ENCODE measurements at places on chromosomes 3 and 15.
A peak's percentile ranks its signal among the peaks of the same experiment; 100 is the strongest.

DNA sequence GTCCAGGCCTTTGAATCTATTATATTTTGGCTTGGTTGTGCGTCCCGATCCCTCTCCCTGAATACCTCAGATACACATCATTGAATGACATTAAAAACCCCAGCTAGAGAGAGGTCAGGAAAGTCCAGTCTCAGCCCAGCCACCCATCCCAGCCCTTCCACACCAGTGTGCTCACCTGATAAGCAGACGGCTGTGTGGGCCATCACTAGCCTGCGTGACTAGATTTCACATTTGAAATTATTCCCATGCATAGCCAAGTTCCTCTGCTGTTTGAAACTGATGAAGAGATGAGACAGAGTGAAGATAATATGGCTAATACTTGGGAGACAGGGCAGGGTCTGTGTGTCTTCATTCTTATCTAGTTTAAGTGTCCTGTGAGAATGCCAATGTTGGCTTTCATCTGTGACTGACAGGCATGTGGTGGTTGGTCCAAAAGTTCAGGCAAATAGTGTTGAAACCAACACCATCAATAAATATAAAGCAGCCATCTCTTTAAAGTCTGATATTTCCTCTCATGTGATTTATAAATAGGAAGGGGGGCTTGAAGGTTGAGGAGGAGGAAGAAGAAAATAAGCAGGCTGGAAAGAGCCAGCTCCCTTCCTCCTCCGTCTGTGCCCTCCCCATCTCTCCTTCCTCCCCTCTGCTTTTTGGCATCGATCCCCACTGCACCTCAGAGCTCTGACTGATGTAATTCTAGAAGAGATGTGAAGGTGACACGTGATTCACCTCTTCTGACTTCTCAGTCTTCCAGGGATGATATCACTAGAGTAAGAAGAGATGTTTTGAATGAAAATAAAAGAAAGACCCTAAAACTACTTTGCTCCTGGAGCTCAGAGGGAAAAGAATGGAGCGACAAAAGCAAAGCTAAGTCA is 5.1 kb downstream of the FAM43A start:
- DNase-seq = no peak

DNA sequence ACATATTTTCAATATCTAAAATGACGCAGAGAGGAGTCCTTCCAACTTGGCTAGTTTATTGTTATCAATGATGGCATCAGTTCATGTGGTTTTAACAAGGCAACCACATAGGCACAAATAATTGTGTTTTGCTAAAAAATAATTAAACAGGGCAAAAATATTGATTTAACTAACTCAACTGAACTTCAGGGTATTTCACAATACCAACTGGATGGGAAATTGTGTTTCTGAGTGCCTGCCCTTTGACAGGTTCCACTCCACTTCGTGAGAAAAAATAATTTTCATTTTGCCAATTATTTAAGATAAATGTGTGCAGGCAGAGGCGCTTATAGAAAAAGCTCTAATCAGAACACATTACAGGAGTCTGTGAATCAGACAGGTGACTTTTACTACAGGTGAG is 689.3 kb upstream of the CCDC54 start:
- no peak for DNase-seq

- peak; percentile 44 for DNase-seq
Observed at GRCh38 chr3:130759692-130760338, 13.2 kb upstream of the PIK3R4 start.

DNA sequence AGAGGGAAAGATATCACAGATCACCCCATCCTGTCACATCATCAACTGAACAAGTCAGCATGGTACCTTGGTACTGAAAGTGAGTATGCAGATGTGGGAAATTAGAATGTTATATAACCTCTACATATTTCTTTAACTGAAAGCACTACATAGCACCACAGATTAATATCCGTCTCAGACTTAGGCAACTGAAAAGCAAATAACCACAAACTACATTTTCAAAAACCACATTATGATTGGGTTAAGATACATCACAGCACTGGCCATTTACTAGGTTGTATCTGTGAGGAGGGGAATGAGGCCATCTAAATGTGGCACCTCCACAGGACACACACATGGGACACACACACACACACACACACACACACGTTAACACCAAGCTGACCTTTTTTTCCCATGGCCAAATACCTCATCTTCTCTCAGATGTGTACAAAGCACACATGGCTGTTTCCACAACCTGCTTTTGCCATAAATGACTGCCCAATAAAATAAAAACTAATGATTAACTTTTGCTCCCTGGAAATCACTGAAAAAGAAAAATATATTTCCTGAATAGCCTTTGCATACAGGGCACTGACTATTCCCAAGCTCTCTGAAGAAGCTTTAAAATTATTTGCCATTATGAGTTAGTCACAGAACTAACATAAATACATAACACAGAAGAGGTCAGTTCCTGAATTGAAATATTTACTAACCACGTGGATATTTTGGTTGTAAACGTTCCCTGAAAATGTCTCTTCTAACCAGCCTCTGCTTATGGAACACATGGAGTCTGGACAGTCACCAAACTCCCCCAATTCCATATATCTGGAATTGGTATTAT is 60.1 kb downstream of the SUMF1 start:
- DNase-seq = no peak

GRCh38 chr3:157374933-157375332 is 61.7 kb upstream of the PTX3 start:
- DNase-seq = no peak

GRCh38 chr3:11335056-11335608 is 62.9 kb downstream of the ATG7 start:
- peak; percentile 45 for DNase-seq

- DNase-seq = peak; percentile 56
Observed at GRCh38 chr15:40930430-40931299, 1.5 kb downstream of the DLL4 start.

DNA sequence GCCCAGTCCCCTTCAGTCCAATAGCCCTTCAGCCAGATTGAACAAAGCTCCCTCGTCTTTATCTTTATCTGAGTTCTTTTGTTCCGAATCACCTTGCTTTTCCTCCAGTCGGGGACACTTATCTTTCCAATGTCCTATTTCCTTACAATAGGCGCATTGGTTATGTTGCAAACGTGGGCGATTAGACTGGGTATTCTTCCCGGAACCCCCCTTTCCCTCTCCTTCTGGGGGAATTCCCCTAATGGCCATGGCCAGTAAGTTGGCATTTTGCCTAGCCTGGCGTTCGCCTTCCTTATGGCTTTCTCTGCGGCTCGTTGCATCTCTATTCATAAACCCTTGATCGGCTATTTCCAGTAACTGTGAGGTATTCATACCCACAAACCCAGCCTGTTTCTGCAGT is 82.2 kb upstream of the VEPH1 start:
- no peak for DNase-seq

DNA sequence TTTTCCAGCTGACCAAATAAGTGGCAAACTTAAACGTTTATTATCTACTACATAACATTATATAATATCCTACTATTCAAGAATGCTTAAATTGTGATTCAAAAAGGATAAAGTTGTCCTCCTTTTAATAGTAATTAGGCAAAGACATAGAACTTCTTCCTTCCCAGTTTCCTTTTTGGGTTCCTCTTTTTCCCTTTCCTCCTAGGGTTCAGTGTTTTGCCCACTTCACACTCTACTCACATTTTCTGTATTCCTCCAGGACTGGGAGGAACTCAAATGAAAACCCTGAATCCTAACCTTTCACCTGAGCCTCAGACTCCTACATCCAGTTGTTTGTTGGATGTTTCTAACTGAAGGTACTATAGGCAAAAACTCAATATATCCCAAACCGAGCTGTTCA is 132.5 kb downstream of the PEAK1 start:
- DNase-seq = no peak

DNA sequence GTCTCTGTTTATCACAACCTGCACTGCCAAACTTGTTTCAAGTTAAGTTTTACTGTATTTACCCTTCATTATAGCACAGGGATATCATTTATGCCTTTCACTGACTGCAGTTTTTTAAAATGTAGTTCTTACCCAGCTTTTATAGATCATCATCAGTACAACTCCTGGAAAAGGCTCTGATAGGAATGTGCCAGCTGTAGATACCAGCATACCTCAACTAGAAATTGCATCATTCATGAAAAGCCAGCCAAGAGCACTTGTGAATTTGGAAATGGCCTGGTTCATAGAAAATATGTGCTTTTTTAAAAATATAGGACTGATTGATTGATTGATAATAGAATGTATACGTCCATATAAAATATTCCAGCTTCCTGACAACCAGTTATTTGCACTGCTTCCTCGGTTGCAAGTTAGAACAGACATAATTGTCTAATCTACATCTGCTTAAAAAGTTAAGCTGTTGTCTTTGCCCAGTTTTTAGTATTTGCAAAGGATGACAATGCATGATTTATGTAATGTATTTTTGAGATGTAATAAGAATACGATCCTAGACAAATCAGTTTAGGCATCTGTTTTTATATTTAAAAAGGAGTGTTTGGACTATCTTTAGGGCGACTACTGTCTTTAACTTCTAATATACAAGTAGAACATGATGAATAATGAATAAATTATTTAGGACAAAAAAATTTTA is 58.5 kb downstream of the DCUN1D1 start:
- no peak for DNase-seq

DNA sequence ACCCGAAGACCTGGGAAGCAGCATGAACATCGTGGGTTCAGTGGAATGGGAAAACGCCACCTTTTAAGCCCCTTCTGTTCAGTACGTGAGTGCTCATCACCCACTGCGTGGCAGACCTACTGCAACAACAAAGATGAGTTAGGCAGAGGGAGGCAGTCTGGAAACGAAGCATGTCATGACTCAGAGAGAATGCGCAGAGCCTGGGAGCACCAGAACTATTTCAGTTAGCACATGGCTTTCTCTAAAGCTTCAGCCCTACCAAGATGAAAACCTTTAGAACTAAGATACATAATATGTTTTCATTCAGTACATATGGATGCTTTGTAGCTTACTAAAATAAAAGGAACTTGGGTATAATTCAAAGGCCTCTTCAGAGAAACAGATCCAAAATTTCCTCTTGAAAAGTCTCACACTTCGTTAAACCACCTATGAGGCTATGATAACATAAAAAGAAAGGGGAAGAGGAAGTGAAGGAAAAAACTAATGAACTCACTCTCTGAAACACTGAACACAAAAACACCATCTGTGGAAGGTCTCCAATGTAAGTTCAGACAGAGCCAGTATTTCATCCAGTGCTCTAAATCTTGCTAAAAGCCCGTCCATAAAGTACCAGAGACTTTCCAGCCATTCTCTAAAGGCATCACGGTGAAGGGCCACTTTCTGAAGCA is 140.1 kb downstream of the OCA2 start:
- DNase-seq = no peak

DNA sequence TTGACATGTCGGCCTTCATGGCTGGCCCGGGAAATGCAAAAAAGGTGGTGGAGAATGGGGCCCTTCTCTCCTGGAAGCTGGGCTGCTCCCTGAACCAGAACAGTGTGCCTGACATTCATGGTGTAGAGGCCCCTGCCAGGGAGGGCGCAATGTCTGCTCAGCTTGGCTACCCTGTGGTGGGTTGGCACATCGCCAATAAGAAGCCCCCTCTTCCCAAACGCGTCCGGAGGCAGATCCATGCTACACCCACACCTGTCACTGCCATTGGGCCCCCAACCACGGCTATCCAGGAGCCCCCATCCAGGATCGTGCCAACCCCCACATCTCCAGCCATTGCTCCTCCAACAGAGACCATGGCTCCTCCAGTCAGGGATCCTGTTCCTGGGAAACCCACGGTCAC is 23.1 kb upstream of the BSN start:
- DNase-seq = no peak

DNA sequence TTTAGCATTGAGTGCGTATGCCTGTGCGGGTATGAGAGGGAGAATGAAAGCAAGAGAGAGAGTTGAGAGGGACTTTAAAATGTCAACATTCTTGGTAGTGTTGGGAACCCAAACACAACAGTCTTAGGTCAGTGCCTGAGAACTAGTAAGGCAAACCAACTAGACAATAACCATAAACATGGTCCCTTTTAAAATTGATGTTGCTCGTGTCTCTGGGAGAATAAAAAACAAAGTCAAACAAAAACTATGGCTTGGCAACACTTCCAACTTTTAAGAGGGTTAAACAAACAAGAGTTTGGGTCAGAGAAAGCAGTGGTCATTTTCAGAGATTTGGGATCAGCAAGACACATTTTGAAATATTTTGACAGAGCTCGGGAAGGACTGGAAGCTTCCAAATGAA is 146.7 kb upstream of the THBS1 start:
- DNase-seq = no peak

DNA sequence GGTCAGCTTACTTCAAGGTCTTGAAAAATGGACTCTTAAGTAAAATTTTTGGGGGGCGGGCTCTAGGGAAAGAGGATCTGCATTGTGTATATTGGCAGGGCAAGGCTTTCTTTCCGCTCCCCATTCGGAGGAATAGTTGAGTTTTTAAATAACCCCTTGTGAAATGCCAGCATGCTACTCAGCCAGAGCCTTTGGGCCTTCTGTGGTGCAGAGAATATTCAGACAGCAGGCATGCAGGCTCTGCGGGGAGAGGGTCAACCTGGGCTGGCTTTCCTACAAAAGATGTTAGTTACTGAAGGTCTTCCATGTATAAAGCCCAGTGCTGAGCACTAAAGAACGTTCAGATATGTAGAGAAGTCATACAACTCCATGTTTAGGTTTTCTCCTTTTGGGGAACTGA is 40.6 kb downstream of the ADAMTSL3 start:
- DNase-seq = no peak

GRCh38 chr15:51579012-51579411 is 43.6 kb downstream of the DMXL2 start:
- DNase-seq = no peak

DNA sequence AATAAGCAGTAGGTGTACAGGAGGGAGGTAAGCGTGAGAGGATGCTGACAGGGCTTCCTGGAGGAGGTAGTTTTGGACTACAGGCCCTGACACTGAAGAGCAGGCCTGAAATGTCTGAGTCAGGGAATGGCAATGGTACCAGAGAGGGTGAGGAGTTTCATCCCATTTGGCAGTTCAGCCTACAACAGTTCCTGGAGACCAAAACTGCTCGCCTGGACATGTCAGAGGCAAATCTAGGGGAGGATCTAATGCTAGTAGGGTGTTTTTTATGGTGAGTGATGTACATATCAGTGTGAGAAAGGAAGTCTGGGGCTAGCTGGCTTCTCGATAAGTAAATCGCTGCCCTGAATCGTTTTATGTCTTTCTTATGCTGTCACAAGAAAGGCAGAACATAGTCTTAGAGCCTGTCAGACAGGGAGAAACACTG is 13.8 kb upstream of the TNFSF10 start:
- DNase-seq = no peak

- DNase-seq = peak; percentile 63
Observed at GRCh38 chr3:176939022-176939817, 258.1 kb downstream of the TBL1XR1 start.

All from germinal center (tissue), 1 donor.